ENCODE measurements at places on chromosomes 7 and 10.

DNA sequence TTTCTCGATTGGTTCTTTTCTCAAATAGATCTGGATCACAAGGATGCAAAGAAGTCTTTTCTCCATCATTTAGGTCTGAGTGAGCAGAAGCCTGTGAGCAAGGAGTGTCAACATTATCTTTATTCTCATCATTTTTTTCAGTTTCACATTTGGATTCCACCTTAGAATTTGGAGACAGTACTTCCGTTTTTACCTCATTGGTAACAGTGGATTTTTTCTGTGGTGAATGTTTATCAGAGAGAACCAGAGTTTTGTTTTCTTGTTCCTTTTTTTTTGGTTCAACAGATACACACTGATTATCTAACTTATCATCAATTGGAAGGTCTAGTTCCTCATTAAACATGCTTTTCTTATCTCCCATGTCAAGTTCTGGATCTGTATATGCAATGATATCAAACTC lies 151.3 kb downstream of the GALNT11 start:
- no peak for DNase-seq

GRCh38 chr7:156560696-156561095 lies 79.9 kb upstream of the RNF32 start:
- no peak for DNase-seq

GRCh38 chr10:82294874-82295378 lies 419.9 kb downstream of the NRG3 start:
- no peak for DNase-seq

DNA sequence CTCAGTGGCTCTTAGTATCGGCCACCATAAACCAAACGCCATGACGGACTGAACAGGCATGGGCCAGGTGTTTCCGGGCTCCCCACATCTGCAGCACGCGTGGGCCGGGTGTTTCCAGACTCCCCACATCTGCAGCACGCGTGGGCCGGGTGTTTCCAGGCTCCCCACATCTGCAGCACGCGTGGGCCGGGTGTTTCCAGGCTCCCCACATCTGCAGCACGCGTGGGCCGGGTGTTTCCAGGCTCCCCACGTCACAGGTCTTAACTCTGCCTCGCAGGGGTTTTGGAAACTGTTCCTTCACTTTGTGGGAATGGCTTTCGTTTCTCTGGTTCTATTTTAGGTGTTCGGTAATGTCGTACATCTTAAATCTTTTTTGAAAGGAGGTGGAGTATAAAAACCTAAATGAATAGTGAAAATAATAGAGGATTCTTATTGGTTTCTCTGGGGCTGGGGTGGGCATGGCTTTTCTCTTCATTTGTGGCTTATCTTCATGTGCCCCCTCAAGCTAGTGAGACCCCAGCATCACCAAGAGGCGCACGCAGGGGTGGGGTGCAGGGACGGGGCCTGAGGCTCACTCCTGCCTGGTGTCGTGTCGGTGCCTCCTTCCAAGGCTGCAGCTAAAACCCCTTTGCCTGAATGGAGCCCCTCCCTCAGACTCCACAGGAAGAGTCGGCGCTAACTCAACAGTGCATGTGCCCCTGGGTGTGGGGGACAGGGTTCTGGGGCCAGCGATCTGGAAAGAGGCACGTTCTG lies 126.3 kb downstream of the WDR37 start:
- DNase-seq, result no peak

DNA sequence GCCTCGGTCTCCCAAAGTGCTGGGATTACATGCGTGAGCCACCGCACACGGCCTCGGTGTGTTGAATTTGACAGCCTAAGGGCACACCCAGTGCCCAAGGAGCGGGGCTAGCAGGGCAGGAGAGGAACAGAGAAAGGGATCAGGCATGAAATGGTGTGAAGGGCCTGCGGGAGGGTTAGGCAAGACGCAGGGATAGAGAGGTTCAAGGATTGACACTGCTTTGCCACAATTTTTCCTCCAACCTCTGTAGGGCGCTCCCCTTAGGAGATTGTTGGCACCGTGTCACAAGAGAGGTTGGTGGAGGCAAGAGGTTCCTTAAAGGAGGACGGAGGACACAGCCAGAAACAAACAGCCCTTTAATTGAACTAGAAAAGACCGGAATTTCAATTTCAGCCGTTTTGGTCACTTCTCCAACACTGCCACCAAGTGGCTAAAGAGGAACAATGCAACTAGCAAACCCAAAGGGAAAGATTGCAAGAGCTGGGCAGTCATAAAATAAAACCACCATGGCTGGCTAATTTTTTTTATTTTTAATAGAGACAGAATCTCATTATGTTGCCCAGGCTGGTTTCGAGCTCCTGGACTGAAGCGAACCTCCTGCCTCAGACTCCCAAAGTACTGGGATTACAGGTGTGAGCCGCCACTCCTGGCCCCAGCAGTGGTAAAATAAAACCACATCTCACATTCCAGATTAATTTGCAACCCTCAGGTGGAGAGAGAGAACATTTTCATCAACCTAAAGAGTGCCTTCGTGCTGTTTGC lies 6.9 kb upstream of the CREB3L2 start:
- peak; percentile 58 for DNase-seq

DNA sequence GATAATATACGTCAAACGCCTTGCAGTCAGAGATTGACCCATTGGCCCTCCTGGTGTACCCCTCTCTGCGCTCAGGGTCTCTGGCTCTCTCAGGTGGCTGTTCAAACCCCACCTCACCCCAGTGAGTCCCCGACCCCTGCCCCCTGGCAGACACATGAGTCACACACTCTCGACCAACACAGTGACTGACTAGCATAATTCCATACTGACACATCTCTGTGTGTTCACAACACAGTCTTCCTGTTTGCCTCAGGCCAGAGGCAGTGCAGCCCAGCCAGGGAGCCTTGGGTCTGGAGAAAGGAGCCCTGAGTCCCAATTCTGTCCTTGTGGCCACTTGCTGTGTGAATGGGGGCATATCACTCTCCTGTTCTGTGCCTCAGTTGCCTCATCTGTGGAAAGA lies 40.1 kb downstream of the PALD1 start:
- DNase-seq, result peak; percentile 54

DNA sequence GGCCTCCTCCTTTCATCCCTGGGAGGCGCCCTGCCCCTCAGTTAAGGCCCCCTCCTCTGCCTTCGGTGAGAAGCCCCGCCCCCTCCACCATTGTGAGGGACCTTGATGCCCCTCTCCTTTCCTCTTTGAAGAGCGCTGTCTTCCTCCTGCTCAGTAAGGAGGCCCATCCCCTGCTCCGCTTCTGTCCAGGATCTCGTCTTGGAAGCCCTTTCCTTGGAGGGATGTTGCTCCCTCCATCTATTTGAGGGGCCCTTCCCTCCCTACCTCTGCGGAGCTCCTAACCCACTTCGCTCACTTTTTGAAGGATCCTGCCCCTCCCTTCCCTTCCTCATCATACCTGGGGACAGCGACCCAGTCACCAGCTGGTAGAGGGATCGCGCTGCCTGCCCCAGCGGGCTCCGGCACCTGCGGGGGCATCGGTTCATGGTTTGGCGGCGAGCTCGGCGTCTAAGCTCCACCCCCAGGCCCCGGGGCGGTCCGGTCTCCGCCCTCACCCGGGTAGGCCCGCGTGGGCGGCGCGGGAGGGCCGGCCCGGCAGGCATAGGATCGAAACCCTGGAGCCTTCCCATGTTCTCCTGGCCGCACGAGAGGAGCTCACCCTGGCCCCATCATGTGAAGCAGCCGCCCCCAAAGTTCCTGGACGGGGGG lies 4.1 kb downstream of the KCNIP2 start:
- DNase-seq, result no peak

DNA sequence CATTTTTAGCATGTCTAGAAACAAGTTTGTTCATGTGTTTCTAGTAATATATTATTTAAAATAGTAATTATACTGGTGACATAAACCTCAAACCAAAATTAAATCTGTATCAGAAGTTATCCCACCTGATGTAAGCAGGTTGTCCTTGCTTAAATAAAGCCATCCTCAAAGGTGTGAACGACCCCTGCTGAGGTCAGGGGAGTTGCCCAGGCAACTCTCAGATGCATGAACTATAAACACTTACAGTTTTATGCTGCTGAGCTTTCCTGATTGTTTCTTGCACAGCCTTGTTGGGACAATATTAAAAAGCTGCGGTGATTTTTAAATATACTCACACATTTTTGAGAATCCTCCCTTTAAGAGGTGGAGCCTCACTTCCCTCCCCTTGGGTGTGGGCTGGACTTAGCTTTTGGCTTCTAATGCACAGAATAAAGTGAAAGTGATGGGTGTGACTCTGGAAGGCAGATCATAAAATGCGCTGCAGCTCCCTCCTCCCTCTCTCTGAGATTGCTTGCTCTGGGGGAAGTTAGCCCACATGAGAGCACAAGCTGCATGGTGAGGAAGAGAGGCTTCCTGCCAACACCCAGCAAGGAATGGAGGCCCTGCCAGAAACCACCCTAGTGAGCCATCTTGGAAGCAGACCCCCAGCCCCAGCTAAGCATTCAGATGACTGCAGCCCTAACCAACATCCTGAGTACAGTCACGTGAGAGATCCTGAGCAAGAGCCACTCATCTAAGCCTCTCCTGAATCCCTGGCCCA lies 152.7 kb downstream of the SKIDA1 start:
- DNase-seq, result peak; percentile 88

- DNase-seq, result no peak
Observed at GRCh38 chr10:46283580-46284285, 3.1 kb upstream of the ANTXRL start.

GRCh38 chr10:69337296-69338132 lies 59.2 kb downstream of the HK1 start:
- DNase-seq, result peak; percentile 34

DNA sequence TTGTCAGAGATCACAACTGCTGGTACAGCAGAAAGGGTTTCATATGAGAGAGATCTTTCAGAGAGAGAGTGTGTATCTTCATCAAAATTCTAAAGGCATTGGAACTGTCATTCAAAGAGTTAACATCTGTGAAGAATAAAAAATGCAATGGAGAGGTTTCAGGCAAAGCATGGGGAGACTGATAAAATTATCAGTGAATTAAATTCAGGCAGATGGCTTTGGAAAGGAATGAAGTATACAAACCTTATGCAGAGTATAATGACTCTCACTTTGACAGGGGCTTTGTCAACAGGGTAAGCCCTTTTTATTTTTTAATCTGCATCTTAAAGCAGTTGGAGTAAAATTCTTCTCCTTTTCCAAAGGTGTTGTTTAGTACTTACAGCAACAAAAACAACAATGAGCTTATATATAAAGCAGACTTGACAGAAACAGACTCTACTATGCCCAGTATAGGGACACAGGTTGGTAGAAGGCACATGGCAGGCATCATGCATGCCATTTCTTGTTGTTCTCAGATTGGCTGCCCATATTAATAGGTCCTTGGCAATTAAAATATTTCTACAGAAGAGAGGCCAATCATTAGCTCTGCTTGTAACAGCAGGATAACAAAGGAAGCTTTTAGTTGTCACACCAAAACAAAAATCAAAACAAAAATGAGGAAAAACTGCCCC lies 54.9 kb upstream of the NXPH1 start:
- DNase-seq, result no peak

DNA sequence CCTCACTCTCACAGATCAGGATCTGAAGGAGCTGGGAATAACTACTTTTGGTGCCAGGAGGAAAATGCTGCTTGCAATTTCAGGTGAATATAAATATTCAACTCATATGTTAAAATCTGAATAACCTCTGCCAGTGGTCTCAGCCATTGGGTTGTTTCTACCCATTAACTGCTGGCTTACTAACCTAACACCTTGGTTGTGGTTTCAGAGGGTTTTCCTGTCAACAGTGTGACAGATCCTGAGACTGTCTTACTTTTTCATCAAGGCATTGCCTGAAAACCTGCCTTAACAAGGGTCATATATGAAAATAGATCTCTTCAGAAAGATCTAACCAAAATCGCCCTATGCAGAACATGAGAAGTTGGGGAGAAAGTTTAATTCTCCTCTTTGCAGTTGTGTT lies 307.7 kb downstream of the BICC1 start:
- DNase-seq, result no peak

DNA sequence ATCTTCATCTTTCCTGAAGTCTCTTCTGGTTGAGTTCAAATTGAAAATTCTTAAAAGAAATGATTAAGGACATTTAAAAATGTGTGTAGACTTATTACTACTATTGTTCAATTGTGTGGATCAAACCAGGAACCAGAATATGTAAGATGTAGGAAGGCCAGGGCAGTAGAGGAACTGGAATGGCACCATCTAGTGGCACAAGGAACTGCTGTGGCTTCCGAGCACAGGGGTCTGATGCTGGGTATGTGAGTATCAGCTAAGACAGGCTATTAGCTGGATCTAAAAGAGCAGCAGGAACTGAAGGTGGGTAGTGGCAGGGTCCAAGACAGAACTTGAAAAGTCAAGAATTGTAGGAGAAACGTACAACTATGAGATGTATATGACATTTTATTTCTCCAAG lies 247.3 kb downstream of the SEMA3A start:
- DNase-seq, result no peak

DNA sequence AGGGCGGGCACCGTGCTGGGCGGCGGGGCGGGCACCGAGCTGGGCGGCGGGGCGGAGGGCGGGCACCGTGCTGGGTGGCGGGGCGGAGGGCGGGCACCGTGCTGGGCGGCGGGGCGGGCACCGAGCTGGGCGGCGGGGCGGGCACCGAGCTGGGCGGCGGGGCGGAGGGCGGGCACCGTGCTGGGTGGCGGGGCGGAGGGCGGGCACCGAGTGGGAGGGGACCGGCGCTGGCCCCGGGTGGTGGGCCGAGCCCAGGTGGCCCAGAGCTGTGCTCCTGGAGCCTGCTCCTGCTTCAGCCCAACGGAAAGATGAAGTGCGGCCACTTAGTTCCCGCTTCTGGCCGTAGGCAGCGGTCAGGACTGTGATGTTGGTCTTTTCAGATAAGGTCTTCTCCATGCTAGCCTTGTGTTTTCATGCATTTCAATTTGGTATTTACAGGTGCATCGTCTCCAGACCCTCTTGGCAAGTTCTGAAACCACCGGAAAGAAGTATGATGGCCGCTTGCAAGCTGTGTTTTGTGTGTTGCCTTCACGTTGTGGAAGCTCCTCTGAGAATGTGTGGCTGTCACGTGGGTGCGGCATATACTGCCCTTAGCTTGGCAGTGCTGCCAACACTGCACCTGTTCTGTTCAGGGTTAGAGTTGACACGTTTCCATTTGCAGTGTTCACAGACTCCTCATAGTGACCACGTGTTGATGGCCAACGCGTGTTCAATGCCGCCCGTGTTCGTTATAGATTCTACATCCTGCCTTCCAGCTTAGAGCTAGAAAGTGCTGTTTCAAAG lies 25.2 kb downstream of the IQCE start:
- no peak for DNase-seq

- peak; percentile 27 for DNase-seq
Observed at GRCh38 chr10:87054373-87055295, 34.5 kb downstream of the FAM25A start.

DNA sequence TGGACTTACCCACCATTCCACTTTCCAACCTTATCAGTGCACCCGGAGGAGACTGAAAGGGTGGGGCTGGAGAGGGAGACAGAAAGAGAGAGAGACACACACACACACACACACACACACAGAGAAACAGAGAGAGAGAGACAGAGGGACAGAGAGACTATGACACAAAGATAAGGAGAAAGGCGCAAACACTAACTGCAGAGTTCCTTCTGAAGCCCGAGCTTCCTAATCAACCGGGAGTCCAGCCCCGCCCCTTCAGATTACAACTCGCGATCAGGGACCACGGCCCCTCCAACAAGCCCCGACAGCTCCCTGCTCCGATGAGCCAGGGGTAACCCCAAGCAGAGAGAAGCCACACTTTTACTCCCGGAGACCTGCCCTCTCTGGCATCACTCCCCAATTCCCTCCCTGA lies 499 bp downstream of the GAL3ST4 start:
- DNase-seq, result no peak

- DNase-seq, result no peak
Observed at GRCh38 chr10:101110856-101111523, 20.1 kb upstream of the TLX1 start.

- DNase-seq, result no peak
Observed at GRCh38 chr7:106152313-106152665, 40.2 kb upstream of the SYPL1 start.

Data from endothelial cell of umbilical vein (primary cell).